Stimulated activated CD8-positive, alpha-beta memory T cell treated with anti-CD3 and anti-CD28 coated beads, Interleukin-15, amount 100 ng/mL, for 1 hour (primary cell): ENCODE measurements at places on chromosomes 7 and 10.

DNA sequence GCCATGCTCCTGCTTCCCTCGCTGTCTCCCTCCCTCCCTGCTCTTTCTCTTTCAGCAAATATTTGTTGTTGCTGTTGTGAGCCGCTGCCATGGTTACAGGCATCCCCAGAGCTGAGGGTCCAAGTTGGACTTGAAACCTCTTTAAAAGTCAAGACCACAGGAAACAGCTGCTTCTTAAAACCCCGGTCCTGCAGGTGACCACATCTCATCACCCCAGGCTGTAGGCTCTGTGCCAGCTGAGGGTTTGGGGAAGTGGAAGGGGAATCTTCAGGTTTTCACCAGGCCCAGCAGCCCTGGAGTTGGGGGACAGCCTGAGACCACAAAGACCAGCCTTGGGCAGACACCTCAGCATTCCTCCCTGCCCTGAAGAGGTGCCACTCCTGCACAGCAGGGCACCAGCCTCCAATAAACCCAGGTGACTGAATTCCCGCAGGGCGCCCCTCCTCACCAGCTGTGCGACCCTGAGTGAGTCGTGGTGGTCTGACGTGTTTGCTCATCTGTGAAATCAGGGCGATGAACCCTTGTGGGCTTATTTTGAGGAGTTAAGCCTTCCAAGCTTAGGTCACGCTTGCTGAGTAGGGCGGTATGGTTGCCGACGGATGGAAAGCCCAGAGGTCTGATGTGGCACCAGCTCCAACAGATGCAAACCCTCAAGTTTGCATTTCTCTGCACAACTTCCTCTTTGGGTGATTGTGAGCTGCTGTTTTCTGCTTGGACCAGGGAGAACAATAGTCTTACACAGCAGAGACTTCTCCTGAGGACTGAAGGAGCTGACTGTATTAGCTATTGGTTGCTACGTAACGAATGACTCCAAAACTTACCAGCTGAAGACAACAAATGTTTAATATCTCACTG lies 24.8 kb downstream of the NPTX2 start:
- DNase-seq = no peak

GRCh38 chr10:114059561-114059960 lies 15.9 kb downstream of the ADRB1 start:
- no peak for DNase-seq

- DNase-seq = no peak
These were observed 89.9 kb downstream of the PAXIP1 start for GRCh38 chr7:154912871-154913637.

- peak; percentile 20 for DNase-seq
These were observed 73.8 kb upstream of the SFMBT2 start for GRCh38 chr10:7484456-7485243.

- DNase-seq = no peak
These were observed 364.8 kb upstream of the IGFBP3 start for GRCh38 chr7:46285878-46286277.

- no peak for DNase-seq
These were observed 39.6 kb downstream of the GRK5 start for GRCh38 chr10:119246862-119247549.

- DNase-seq = no peak
These were observed 7.4 kb upstream of the MICALL2 start for GRCh38 chr7:1466524-1467271.

DNA sequence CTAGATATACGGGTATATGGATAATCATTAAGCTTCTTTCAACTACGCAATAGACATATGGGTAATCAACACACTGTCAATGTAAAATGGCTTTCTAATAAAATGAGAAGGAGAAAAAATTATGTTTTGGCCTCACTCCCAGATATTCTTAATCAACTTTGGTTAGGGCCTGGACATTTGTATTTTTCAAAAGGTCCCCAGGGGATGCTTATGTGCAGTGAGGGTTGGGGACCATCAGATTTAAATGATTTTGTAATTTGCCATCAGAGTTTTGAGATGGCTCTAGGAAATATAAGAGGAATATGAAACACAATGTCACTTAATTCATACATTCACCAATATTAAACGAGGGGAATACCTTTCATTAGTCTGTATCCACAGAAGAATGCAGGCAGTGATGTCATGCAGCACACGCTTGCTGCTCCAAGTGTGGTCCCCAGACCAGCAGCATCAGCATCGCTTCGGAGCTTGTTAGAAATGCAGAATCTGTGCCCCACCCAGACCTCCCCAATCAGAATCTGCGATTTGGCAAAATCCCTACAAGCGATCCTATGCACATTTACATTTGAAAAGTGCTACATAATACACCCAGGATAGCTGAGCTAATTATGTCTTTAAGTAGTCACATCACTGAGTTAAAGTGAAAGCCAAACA lies 75.1 kb downstream of the INHBA start:
- DNase-seq = no peak

GRCh38 chr10:111114758-111115500 lies 38.1 kb downstream of the ADRA2A start:
- no peak for DNase-seq

DNA sequence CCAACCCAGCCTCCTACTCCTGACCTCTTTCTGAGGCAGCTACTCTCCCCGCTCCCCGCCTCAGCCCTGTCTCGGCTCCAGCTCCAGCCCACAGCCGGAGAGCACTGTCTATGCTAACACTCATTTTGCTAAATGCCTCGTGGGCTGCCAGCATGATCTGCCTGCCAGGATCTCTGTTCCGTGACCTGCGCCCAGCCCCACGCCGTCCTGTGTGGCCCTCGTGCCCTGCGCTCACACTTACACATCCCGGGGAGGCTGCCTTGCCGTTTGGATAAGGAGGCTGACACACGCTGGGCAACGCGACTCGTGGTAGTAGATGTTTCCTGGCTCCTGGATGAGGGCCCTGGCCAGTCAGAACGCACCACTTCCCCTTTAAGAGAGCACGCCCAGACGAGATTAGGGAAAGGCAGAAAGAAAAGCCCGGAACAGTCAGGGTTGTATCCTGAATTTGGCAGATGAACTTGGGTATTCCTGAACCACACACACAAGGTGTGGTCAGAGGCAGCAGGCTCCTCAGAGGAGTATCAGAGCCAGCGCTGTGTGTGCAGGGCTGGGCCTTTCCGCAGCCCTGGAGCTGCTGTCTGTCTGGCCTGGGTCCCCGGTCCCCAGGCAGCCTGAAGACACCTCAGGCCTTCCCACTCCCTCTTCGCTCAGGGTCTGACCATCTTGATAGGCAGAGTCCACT lies 97.7 kb upstream of the EFCAB10 start:
- DNase-seq = no peak

DNA sequence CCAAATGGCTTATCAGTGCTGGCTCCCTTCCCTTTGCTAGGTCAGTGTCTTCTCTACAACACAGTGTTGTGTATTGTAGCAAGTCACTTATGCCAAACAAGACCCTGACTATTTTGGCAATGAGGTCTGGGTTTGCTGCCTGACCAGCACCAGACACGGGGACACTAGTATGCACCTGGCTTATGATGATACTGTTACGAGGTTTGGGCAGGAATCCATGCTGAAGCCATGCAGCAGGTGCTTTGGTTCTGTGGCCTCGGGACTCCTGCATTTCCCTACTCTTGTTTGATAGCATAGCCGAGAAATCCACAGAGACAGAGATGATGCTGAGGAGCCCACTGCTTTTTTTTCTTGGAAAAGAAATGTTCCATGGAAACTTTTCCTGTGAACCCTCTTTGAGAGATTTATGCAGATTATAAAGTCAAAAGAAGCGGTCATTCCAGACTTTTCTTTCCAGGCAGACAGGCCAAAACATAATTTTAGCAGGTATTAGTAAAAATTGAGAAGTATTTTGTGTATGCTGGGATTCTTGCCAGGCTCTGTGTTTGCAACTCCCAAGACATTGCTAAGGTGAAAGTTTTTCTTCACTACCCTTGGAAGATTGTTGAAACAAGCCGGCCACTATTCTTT lies 291.1 kb downstream of the BBS9 start:
- DNase-seq = no peak

- DNase-seq = no peak
These were observed 567.5 kb downstream of the PARD3 start for GRCh38 chr10:34247560-34247959.

DNA sequence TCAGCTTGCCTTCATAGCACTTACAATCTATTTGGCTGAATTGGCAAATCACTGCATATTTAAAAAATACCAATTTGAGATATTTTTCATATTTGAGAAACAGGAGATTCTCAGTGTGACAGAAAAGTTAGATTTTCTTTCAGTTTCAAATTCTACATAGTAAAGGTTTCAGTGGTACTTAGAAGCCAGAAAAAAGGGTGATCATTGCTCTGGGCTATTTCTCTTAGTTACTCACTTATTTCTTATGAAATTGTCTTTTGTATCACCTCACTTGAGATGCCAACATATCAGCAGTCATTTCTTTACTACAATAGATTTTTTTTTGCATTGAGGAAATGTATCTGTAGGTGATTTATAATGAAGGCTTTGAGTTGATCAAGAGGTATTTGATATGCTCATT lies 478.2 kb downstream of the GATA3 start:
- no peak for DNase-seq

DNA sequence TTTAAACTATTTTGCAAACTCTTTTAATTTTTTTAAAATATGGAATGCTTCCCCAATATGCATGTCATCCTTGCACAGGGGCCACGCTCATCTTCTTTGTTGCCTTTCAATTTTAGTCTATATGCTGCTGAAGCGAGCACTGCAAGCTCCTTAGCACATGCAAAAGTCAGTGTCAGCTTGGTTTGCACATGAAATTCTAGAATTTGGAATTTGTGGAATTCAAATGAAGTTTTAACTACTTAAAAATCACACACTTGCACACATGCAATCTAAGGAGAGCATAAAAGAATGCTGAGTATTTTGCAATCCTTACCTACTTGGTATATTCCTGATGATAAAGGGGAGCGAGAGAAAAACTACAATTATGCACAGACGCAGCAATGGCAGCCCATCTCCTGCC lies 78.3 kb upstream of the ATP6V0A4 start:
- no peak for DNase-seq

DNA sequence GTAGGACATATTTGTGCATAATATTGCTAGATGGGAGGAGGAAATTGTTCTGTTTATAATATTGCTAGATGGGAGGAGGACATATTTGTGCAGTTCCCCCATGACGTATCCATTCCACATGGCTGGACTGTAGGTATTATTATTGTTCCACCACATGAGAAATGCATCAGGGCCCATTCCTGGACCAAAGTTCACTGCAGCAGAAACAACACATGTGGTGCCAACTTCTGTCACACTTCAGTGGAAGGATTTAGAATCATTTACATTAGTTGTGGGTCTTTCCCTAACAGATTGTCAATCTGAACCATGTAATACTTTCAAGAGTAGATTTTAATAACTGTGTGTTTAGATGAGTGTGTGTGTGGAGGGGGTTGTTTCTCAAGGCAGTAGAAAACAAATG lies 32.7 kb upstream of the MACC1 start:
- DNase-seq = no peak

DNA sequence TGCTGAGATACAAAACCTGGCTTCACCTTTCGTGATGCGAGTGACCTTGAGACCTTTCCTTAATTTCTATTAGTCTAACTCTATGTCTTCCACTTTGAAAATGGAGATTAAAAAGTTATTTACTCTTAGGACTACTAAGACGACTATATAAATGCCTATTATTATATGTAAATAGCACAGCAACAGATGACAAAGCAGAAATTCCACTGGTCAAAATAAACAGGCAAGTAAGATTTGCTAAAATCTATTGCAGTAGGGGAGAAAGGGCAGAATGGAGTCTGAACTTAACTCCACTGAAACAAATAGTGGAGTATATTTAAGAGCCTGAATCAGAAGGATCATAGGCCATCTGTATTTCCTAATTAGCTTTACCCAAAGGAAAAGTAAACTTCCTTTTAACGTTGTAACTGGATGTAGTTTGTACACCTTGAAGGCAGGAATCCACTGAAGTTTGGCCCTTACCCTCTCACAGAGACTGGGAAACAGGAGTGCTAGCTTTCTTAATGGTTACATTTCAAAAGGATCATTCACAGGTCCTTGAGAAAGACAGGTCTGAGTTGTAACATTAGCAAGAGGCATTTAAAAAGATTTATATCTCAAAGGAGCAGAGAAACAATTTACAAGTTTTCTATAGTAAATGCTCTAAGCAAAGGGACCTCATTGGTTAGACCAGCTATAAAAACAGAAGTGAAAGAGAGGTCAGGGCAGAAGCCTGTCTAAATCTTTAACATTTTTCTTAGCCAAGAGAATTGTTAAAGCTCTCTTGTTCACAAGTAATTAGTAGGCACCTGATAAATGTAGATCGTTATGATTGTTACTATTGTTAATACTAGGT lies 332.5 kb downstream of the ZWINT start:
- no peak for DNase-seq

DNA sequence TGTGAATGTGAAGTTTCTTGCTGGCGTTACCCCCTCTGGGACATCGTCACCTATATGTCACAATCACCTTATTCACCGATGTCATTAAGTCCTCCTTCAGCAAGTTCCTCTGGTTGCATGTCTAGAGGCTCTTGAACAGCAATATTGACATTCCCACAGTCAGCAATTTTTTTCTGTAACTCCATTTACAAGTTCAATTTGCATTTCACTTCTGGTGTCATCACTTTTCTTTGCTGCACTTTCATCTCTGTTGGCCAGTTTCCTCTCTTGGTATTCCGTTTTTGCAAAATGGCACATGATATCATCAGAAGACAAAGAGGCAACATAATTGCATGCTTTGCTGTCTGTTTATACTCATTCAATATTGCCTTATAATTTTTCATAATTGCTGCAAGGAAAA lies 69.8 kb downstream of the SRI start:
- DNase-seq = no peak

DNA sequence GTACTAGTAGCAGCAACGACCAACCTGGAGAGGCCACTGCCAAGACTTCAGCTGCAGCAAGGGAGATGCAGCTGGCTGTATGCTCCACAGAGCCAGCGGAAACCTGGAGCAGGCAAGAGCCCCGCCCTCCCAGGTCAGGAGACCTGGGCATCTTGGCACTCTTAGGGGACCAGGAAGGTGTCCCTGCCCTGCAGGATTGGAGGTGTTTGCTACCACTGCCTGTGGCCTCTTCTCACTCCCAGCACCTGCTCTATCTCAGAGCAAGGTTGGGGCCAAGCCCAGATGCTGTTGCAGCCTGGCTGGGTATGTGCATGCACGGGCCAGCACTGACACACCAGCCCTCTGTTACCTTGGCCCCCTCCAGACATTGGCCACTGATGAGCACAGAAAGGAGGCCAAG lies 1512.8 kb downstream of the REEP3 start:
- no peak for DNase-seq

GRCh38 chr7:4072161-4072925 lies 609.8 kb upstream of the FOXK1 start:
- DNase-seq = no peak

DNA sequence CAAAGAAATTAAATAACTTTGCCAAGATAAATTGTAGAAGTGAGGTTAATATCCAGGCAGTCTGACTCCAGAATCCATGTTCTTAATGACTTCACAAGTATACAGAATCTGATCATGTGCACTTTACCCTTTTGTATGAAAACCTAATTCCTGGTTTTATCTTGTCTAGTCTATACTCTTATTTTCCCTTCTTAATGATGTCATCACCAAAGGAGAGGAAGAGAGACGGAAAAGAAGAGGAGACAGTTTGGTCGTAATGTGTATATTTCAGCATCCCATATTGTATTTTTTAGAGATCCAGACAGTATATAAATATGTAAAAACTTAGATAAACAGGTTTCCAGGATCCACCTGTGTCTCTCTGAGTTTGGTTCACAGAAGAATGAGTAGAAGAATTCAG lies 159.9 kb upstream of the MDFIC start:
- DNase-seq = no peak

- no peak for DNase-seq
These were observed 227.4 kb downstream of the PRKG1 start for GRCh38 chr10:51301644-51302043.

- no peak for DNase-seq
These were observed 607 bp upstream of the GGCT start for GRCh38 chr7:30505174-30505697.

GRCh38 chr7:150992833-150993302 lies 2.1 kb downstream of the NOS3 start:
- no peak for DNase-seq
